ENCODE measurements at places on chromosomes 6 and 20.

- DNase-seq = no peak
Observed at GRCh38 chr20:17077030-17077429, 149.8 kb upstream of the PCSK2 start.

DNA sequence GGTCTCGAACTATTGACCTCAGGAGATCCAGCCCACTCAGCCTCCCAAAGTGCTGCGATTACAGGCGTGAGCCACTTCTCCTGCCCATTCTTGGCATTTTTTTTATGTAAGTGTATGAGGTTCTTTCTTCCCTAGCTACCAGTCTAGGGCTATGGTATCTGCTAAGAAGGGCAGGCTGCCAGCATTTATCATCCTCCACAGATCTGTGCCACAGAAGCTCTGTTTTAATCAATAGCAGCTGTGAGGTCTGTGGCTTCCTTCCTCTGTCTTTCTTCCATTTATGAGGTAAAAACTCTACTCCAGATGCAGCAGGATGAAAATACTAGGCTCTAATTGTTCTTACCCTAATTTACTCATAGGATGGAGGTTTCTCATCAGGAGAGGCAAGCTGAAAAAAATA, 1382.4 kb upstream of the ADGRB3 start:
- DNase-seq = peak; percentile 2

- DNase-seq = no peak
Observed at GRCh38 chr6:96923871-96924493, 546 bp upstream of the KLHL32 start.

GRCh38 chr6:154112181-154112809, 73.3 kb downstream of the OPRM1 start:
- DNase-seq = no peak

DNA sequence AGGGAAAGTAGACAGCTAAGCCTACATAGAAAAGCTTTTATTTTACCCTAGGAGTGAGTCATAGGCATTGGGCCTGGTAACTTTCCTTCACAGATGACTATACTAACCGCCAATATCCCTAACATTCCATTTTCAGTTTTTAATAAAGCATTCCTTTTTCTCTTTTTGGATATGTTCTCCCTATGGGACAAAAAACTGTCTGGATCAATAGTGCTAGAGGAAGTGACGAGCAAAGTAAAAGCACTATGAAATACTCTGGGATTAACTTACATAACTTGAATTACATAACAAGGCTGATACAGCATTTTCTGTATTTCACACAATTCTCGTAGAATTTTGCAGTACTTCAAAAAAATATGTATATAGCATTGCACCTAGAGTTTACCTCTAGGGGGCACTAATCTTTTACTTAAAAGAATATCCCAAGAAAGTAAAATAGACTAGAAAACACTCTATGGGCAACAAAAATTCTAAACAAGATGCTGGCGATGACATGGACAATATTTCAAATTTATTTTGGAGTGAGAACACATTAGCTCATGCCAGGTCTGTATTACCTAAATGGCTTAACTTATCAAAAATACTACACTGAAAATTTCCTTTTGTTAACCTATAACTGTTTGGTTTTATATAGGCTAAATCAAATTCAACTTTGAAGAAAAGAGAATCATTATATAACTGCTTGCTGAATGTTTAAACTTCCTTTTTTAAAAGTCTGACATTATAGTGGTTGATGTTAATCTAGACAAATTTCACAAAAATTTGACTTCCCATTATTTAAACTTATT, 66.3 kb upstream of the DST start:
- peak; percentile 85 for DNase-seq

DNA sequence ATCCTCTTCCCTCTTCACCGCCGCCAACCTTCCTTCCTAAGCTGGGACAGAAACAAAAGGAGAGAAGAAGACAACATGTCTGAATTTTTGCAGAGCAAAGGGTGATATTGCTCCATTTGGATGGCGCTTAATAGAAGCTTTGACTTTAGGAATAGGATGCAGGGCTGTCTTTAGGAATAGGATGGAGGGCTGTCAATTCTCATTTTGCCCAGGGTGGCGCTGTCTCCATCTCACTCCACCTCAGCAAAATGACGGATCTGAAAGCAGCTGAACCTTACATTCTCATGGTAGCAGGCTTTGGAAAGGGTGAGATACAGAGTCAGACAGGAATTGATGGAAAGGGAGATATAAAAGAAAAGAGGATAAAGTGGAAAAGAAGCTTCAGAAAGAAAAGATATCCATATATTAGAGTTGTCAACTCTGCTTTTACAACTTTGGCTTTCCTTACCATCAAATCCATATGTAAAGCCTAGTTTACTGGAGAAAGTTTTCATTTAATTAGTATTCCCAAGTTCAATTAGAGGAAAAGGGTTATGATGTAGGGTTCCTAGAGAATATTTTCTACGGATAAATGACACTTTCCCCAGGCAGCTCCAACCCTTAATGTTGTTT, 2.4 kb downstream of the MTCL3 start:
- no peak for DNase-seq

DNA sequence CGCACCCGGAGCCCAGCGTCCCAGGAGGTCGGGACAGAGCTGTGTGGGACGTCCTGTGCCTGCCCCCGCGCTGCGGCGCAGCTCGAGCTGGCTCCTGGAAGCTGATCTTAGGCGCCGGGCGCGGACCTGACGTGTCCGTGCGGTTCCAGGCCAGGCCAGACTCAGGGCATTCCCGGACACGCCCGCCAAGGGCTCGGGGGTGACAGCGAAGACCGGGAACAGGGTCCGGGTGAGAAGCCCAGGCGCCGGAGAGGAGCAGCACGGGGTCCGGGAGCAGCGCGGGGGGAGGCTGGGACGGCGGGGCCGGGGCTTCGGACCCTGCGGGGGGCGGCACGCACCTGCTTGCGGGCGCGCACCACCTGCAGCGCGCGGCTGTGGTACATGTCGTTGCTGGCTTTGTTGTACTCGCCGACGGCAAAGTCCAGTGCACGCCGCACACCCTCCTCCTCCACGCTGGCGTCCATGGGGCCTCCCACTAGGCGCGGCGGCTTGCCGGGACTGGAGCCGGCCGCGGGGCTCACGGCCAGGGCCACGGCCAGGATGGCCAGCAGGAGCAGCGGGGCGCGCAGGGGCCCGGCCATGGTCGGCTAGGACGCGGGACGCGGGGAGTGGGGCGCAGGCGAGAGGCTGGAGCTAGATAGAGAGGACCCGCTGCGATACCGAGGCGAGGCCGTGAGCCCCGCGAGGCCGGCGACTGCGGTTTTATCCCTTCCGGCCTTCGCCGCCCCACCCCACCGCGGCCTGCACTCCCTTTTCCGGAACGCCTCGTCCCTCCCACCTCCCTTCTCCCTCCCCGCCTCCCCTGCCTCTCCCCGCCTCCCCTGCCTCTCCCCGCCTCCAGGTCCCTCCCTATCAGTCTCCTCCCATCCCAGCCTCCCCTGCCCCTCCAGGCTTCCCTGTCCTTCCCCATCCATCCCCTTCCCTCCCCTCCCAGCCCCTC, at the start of gene CST3:
Gene CST3, minus strand, starts transcription at position 674 of the 940 bp plus-strand sequence. Its CDS starts 93 bp downstream, at position 581.
- DNase-seq = peak; percentile 88

DNA sequence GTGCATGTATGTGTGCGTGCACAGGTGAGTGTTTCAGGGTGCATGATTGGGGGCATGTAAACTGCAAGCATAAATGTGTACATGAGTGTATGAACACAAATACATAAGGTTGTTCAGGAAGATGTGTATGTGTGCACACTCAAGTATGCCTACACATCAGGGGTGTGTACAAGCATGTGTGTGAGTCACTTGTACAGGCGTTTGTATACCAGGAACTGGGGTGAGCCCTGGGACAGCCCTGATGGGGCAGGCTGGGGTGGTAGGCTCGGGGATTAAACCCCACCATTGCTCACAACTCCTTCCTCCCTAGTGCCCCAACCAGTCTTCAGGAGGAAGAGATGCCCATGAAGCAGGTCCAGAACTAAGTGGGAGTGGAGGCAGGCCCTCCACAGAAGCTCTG, 4.3 kb downstream of the CRIP3 start:
- DNase-seq = no peak

GRCh38 chr6:3321042-3321441, 62.3 kb downstream of the PSMG4 start:
- DNase-seq = no peak

- peak; percentile 76 for DNase-seq
Observed at GRCh38 chr6:25050356-25050755, 114.6 kb upstream of the RIPOR2 start.

GRCh38 chr20:59771506-59772372, 161.7 kb downstream of the SYCP2 start:
- no peak for DNase-seq

- no peak for DNase-seq
Observed at GRCh38 chr6:158413814-158414565, 101.7 kb downstream of the TULP4 start.

- no peak for DNase-seq
Observed at GRCh38 chr6:163459536-163459935, 45.0 kb downstream of the QKI start.

DNA sequence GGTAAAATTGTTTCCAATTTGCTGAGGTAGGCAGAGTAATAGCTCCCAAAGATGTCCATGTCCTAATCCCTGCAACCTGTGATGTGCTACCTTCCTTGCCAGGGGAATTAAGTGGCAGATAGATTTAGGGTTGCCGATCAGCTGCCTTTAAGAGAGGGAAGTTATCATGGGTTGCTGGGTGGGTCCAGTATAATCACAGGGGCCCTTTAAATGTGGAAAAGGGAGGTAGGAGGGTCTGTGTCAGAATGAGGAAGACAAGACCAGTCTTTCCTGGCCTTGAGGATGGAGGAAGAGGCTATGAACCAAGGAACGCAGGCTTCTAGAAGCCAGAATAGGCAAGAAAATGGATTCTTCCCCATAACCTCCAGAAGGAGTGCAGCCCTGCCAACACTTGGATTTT, 50.7 kb downstream of the CTCFL start:
- DNase-seq = no peak

GRCh38 chr6:25083784-25084507, 148.2 kb upstream of the RIPOR2 start:
- no peak for DNase-seq

- DNase-seq = peak; percentile 87
Observed at GRCh38 chr6:71393981-71394432, 105.4 kb downstream of the OGFRL1 start.

GRCh38 chr20:54629632-54630031, 154.2 kb downstream of the DOK5 start:
- DNase-seq = no peak

DNA sequence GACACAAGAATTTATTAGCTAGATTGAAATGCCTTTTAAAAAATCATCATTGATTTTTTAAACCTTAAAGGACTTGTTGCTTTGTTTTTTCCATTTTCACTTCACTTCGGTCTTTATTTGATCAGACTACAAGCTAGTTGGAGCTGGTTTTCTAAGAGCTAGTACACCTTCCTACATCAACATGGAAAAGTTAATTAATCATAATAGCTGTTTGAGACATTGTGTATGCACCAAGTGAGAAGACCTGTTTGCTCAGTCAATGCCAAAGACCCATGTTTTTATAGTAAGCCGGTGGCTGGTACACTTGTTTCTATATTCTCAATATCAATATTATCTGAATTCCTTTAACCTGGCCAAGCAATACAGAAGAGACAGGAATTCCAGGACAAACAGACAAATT, 310.2 kb upstream of the SGK1 start:
- no peak for DNase-seq

DNA sequence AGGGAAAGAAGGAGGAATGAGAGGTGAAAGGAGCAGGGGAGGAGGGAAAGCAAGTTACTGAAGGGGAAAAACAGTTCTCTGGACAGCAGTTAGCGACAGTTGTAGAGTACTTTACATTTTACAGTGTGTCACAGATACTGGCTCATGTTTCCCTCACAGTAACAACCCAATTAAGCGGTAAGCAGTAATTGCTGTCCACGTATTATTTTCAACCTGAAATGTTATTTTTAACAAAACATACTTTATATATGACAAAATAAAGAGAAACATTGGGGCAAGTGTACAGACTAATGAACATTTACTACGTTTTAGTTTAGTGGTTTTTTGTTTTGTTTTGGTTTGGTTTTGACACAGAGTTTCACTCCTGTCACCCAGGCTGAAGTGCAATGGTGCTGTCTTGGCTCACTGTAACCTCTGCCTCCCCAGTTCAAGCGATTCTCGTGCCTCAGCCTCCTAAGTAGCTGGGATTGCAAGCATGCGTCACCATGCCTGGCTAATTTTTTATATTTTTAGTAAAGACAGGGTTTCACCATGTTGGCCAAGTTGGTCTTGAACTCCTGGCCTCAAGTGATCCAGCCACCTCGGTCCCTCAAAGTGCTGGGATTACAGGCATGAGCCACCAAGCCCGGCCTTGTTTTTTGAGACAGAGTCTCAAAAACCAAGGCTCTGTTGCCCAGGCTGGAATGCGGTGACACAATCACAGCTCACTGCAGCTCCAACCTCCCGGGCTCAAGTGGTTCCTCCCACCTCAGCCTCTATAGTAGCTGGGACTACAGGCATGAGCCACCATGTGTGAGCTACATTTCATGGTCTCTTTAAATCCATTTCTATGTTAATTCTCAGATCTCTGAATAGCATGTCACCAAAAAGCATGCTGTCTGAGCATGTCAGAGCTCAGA, 22.6 kb upstream of the BTN3A2 start:
- DNase-seq = peak; percentile 63

DNA sequence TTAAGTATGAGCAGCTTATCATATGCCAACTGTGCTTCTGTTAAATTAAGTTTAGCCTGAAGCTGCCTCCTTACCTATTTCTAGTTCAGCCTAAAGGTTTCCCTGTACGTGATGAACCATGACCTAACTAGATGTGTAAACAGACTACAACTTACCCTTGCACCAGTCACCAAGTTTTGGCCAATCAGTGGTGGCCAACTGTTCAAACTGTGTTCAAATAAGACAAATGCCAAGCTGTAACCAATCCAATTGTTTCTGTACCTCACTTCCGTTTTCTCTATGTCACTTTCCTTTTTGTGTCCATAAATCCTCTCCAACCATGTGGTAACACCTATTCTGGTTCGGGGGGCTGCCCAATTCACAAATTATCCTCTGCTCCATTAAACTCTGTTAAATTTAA, 6.0 kb upstream of the SLC2A10 start:
- no peak for DNase-seq

DNA sequence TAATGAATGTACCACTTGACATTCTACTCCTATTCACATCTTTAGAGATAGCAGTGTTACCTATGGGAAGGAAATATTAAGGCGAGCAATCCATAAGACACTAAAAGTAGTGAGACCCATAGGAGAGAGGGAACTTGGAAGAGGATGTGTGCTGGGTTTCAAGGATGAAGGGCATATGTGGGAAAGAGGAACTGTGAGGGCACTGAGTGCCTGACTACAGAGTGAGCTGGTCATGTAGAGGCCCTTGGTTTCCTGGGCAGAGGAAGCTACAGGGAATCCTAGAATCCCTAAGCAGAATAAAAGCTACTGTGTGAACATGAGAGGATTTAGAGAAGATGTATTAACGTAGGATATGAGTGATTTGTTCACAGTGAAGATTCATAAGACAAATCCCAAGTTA, 262.8 kb downstream of the FARS2 start:
- DNase-seq = no peak
